ENCODE measurements at places on chromosomes 3 and 15.

DNA sequence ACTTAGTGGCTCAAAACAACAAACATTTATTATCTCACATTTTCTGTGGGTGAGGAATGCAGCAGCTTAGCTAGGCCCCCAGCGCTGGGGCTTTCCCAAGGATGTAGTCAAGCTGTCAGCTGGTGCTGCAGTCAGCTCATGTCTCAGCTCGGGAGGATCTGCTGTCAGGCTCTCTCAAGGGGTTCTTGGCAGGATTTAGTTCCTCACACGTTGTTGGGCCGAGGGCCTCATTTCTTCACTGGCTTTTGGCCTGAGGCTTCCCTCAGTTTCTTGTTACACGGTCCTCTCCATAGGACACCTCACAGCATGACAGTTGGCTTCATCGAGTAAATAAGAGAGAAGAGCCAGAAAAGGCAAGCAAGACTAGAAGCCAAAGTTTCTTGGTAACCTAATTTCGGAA lies 13.7 kb upstream of the U2SURP start:
- peak; percentile 28 for DNase-seq

DNA sequence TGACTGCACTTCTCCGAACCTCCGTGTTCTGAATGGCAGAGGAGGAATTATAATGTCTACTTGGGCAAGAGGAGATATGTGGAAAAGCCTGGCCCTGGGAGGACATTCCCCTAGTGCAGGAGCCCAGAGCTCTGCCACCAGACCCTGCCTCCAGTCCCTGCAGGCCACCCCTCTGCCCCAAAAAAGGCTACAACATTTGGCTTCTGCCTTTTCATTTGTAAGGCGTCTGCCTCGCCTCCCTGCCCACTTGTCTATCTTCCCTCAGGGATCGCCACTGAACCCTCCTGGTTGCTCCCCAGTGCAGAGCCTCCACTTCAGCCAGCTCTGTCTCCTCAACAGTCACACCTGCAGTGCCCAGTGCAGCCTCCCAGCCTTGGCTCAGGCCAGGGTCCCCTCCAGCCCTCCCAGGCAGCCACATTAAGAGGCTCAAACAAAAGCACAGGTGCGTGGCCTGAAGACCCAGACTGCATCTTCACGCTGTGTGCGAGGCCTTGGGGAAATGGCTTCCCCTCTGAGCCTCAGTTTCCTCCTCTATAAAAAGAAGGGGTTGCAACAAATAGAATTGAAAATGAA lies 125.9 kb upstream of the SMAD3 start:
- no peak for DNase-seq

DNA sequence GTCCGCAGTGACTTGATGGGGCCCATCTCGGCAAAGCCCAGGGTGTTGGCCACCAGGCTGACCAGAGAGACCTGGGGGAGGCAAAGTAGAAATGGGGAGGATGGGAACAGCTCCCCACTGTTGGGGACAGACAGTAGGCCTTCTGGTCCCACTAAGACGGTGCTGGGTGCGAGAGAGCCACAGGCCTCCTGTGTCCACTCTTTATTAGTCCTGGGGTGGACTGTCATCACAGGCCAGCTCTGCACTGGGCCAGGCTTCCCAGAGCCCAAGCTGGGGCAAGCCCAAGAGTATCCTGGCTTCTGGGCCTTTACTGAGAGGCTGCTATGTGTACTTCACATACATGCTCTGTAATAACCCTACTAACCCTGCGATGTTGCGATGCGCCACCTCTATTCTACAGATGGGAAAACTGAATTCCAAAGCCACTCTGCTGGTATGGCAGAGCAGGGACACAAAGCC lies 66.4 kb downstream of the EXOG start:
- peak; percentile 25 for DNase-seq

GRCh38 chr15:76056931-76057330 lies 2.9 kb upstream of the TMEM266 start:
- no peak for DNase-seq

GRCh38 chr3:193870376-193871219 lies 265.4 kb upstream of the HES1 start:
- no peak for DNase-seq

GRCh38 chr3:133676336-133677118 lies 14.8 kb upstream of the TOPBP1 start:
- no peak for DNase-seq

DNA sequence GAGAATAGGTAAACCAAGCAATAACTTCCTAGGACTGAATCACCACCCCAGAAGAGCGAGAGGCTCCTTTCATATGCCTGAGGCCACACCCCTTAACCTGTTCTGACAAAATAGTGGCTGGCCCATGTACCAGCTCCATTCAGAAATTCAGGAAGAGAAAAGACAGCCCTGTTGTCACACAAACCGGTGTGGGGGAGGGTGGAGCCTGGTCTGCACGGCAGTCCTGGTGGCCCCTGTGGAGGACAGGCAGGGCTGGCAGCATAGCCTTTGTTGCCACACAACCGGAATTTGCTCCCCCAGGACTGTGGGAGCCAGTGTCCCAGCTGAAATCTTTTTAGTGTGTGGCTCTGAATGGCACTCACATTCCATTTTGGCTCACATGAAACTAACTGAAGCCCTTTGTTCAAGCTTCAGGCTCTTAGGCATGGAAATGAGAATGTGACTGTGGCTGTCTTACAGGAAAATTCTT lies 23.8 kb downstream of the RLBP1 start:
- DNase-seq = peak; percentile 70

DNA sequence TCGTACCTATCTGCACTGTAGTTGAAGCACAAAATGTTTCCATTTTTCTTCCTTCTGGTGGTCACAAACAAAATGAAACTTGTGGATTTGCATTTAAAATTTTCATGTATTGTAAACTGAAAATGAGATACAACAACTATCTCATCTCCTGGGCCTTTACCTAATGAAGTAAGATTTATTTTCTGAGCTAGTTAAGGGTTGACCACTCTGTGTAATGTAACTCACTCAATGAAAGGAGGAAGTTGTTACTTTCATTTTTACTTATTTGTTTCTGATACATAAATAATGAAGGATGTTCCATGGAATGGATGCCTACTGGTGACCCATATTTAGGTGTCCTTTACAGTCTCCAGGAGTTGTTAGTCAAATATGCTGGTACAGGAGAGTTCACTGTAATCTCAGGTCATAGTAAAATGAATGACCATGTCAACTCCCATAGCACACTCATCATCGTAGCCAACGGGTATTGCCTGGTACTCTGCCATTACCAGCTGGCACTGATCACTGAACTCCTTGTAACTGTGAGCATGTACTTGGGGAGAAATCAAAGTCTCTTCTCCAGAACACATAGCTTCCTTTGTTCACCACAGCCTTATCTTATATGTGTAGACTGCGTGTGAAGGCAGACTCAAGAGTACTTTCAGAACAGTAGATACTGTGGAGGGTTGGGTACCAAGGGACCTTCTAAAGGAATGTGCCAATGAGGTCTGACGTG lies 474.2 kb upstream of the ROBO2 start:
- no peak for DNase-seq

DNA sequence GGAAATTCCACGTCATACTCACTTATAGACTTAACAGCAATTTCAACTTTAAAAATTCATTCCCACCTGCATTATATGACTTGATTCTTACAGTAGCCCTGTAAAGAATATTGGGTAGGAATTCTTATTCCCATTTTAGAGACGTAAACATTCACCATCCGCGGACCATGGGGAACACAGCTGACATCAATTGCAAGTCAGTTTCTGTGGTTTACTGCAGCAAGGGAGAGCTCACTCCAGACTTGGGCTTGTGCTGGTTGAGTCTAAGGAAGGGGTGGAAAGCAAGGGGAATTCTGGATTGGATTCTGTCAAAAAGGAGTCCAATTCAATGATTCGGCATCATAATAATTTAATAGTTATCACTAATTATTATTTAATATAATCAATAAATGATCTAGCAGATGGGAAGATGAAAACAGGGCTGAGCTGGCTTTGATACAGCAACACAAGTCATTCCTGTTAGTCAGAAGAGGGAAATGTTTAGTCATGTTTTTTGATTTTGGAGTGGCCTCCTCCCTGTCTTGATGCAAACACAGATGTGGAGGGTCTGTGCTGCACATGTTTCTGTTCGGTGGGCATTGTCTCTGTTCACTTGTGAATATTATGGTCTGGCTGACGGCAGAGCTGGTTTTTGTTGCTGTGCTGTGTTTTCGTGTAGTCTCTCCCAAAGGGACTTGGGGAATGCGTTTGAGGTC lies 9.7 kb downstream of the LIPC start:
- no peak for DNase-seq

- DNase-seq = no peak
Measured at GRCh38 chr3:10229576-10229975, 18.7 kb upstream of the TATDN2 start.
